ENCODE measurements at places on chromosomes 12 and 14. TPM values are rescaled to one million over a fixed set of nuclear protein-coding genes. Genes with fewer than 3 reads are reported as not detected.

The SLC16A7 gene
- total RNA-seq, result 42.3 TPM

The ACSS3 gene
- 22.3 TPM for total RNA-seq

The HRK gene
- total RNA-seq, result not detected

The SIX6 gene
- total RNA-seq, result not detected

The BHLHE41 gene
- total RNA-seq, result 0.43 TPM

The SAMD4A gene
- total RNA-seq, result 17.2 TPM

The FICD gene
- 12.0 TPM for total RNA-seq
